CD4-positive, CD25-positive, alpha-beta regulatory T cell (primary cell): ENCODE measurements at places on chromosomes 3 and 15.

DNA sequence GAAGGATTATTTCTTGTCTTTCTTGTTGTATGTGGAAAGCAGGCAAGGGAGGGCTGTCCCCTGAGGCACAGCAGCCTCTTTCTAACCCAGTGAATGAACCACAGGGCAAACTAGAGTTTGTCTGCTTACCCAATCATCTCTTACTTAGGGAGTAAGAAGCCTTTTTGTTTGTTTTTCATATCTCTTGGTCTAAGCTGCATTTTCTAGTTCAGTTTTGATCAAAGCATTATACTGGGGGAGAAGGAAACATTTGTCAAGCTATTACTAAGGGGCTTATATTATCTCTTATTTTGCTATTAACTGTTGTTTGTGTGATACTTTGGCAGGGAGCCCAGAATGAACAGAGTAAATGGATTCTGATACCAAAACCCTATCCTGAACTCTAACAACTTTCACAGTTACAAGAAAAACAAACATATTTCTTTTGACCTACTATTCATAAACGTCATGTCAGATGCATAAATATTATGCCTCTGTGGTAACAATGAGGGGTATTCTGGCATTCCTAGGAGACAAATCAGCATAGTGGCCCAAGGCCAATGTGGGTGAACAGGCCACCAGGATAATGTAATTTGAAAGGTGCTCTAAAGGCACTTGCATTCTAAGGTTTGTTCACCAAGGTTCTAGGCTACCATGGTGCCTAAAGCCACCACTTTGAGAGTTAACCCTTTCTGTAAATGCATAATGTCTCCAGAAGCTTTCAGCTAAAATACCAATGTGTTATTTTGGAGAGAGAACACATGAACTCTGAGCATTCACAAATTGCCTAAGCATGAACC is 271.6 kb upstream of the ZPLD1 start:
- DNase-seq: no peak

DNA sequence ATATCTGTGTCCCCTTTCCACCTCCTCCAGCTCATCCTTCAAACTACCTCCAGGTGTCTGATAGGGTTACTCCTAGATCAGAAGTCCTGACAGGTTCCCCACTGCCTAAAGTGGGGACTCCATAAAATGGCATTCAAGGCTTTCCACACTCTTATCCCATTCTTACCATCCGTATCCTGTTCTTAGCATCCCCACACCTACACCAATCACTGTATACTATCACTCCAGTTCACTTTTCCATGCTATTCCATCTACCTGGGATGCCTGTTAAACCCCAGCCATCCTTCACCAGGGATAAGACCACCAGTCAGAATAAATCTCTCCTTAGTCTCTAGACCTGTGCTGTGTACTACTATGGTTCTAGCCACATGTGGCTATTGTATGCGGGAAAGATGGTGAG is 19.1 kb downstream of the SSR3 start:
- DNase-seq: no peak

DNA sequence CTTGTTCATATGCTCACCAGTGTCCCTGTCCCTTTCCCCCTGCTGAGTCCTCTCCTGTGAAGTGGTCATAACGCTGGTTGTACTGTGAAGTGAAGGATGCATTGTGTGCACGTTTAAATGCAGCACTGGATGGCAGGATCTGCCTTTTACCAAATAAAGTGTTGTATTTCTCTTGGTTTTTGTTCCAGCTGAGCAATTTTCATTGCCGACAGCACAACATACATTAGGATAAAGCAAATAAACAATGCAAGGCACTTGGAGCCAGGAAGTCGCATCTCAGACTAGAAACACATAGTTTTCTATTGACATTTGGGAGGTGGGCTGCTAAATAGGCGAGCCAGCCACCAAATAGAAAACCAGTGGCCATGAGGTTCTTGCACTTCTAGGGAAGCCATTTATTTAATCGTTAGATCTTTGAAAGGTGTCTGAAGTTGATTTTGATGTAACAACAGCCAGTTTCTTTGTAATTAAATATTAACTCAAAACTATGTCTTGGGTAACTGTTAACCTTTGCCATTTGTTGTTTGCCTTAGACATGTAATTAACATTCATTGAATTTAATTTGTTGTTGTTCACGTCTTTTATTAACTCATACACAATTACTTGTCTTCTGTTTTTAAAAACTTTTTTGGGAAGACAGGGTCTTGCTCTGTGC is 185.3 kb downstream of the FNDC3B start:
- no peak for DNase-seq

GRCh38 chr15:86647810-86648440 is 568.3 kb downstream of the AGBL1 start:
- no peak for DNase-seq

- DNase-seq: no peak
These were observed 9.5 kb downstream of the ZBTB47 start for GRCh38 chr3:42662813-42663535.

GRCh38 chr3:178079966-178080365 is 456.3 kb upstream of the KCNMB2 start:
- peak; percentile 13 for DNase-seq

DNA sequence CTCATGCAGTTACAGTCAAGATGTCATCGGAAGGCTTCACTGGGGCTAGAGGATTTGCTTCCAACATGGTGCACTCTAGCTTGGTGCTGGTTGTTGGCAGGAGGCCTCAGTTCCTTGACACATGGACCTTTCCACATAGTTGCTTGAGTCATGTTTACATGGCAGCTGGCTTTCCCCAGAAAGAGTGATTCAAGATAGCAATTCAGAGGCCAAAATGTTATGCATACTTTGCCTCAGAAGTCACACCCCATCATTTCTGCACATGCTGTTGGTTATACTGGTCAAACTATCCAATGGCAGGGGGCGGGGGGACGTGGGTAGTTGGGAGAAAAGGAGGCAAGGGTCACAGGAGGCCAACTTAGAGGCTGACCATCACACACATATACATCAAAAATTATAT is 58.7 kb downstream of the FOXB1 start:
- no peak for DNase-seq

GRCh38 chr3:52730681-52731080 is 24.8 kb downstream of the SPCS1 start:
- no peak for DNase-seq

DNA sequence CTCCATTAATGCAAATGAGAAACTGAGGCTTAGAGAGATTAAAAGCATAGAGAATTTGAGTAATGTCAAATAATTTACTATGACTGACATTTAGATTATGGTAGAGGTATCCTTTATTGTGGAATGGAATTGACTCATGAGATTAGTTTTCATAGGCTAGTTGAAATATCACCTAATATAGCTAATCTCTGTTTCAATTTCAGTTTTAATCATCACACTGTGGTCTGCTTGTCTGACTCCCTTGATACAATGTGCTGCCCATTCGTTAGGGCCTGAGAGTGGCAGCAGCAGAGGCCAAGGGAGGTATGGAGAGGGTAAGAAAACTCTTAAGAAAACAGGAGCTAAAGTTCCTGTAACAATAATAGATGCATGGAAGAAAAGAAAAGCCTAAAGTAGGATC is 13.2 kb upstream of the ZBTB20 start:
- no peak for DNase-seq

DNA sequence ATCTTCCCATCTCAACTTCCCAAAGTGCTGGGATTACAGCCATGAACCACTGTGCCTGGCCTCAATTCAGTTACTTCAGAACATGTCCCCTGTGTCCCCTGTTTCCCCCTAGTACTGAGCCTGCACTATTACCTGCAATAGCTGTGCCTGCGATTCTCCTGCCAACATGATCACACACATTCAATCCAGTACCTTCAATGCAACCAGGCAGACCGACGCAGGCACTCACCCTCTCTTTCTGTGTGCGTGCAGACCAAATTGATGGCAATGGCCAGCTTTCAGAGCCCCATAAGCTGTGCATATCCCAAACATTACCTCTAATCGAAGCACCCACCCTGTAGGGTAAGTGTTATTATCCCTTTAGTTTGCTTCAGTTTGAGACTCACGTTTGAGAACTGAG is 73.0 kb upstream of the EPHB3 start:
- DNase-seq: no peak

DNA sequence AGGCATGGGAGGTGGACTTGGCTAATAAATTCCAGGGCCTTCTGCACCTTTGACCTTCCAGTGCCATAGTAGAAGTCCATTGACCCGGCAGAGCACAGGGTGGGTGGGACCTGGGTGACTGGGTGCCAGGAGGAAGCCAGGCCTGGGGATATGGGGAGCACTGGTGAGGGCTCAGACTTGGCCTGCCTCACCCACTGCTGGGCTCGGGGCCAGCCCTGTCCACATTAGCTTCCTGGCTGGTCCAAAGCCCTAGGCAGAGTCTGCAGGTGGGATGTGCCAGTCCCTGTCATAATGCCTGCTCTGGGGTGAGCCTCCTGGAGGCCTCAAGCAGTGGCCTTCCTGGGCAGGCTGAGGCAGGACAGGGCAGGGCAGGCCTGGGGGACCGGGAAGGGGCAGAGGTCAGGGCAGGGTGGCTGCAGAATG is 38.1 kb upstream of the CHRNB4 start:
- no peak for DNase-seq

DNA sequence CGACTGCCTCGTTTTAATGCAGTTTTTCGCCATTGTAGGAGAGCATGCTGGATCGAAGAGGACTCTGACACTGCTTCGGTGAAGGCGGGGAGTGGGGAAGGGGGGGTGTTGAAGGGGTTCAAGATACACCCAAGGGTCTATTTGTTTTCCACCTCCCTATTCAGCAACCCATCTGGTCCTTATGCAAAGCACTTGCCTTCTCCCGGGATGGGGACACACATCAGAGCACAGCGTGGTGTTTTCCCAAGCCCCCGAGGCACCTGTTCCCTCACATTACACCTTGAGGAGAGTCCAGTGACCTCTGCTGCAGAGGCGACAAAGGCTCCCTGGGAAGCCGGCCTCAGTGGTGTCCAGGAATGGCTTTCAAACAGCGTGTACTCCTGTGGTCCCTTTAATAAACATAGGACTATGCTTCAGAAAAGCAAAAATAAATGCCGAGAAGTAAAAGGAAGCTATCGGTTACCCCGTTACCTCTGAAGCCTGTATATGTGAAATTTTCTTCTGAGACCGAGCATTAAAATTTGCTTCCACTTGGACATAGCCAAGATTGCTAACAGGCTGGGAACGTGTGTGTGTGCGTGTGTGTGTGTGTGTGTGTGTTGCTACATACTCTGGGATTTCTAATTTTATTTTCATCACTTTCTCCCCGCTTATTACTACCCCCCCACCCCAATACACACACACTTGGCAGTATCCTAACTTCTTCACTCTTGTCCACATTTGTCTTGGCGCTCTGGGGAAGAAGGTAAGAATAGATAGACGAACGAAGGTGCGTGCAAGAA is 53.2 kb downstream of the CCDC54 start:
- DNase-seq: no peak

GRCh38 chr3:151331696-151332095 is 2.3 kb upstream of the P2RY13 start:
- no peak for DNase-seq

DNA sequence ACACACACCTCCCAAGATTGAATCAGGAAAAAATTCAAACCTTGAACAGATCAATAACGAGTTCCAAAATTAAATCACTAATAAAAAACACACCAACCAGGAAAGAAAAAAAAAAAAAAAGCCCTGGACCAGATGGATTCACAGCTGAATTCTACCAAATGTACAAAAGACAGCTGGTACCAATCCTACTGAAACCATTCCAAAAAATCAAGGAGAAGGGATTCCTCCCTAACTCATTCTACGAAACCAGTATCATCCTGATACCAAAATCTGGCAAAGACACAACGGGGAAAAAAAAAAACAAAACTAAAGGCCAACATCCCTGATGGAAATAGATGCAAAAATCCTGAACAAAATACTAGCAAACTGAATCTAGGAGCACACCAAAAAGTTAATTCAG is 54.4 kb upstream of the SLC12A8 start:
- DNase-seq: no peak

- DNase-seq: no peak
These were observed 1.2 kb downstream of the PRICKLE2 start for GRCh38 chr3:64223791-64224745.

GRCh38 chr15:64224511-64224910 is 61.7 kb upstream of the PPIB start:
- DNase-seq: no peak

- no peak for DNase-seq
These were observed 34.3 kb upstream of the PARP14 start for GRCh38 chr3:122646146-122646988.

- DNase-seq: no peak
These were observed 15.7 kb downstream of the CAPN7 start for GRCh38 chr3:15221574-15222217.

- no peak for DNase-seq
These were observed 665.5 kb downstream of the NTRK3 start for GRCh38 chr15:87591042-87591441.

DNA sequence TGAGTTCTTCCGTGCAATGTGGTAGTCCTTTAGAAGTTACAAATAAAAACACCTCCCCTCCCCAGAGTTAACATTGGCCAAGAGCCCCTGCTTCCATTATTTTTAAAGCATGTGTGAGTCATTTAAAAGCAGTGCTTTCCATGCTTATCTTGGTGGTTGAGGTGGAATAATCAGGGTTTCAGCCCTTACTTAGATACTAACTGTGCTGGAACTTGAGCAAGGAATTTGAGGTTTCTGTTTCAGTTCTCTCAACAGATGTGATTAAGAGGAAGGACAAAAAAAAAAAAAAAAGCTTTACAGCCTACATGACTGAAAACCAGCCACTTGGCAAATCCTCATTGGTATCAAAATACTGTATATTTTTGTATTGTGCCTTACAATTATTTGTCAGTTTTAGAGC is 64.5 kb downstream of the CGNL1 start:
- DNase-seq: no peak

- DNase-seq: no peak
These were observed 6.9 kb downstream of the NUDT16 start for GRCh38 chr3:131388490-131388799.

GRCh38 chr3:16884084-16884747 is 539 bp upstream of the PLCL2 start:
- DNase-seq: peak; percentile 62

DNA sequence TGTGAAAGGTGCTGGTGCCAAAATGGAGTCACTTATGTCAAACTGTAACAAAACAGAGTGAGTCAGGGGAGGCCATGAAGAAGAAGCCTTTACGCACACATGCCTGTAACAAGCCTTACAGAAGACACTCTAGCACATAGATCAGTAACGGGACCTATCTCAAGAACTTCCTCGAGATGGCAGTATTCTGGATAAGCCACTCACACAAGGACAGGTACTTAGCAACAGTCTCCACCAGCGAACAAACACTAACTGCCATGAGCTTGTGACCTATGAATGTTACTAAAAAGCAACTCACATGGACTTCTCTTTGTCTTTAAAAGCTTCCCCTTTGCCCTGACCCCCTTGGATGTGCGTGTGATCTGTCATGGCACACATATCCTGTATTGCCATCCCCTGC is 235.1 kb downstream of the CD47 start:
- no peak for DNase-seq

GRCh38 chr3:47961815-47962606 is 54.2 kb downstream of the MAP4 start:
- DNase-seq: peak; percentile 56

DNA sequence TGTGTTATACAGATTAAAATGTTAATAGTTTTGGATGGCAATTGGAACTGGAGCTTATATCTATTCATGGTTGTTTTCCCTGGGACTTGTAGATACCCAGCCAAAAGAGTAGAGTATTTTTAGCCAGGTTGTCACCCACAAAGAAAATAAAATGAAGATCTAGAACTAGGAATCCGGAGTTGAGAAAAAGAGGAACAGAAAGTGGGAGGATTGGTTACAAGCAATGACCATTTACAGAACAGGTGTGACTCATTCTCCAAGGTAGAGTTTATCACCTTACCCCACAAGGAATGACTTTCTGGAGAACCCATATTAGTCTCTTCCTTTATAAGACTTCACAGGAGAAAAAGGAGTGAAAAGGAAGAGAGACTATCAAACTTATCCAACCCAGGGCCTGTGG is 99.8 kb downstream of the TMEM108 start:
- DNase-seq: no peak
